ENCODE measurements at places on chromosomes 7 and 10.
A peak's percentile ranks its signal among the peaks of the same experiment; 100 is the strongest.

- no peak for DNase-seq
Measured at GRCh38 chr7:105295596-105296352, 92.9 kb downstream of the SRPK2 start.

DNA sequence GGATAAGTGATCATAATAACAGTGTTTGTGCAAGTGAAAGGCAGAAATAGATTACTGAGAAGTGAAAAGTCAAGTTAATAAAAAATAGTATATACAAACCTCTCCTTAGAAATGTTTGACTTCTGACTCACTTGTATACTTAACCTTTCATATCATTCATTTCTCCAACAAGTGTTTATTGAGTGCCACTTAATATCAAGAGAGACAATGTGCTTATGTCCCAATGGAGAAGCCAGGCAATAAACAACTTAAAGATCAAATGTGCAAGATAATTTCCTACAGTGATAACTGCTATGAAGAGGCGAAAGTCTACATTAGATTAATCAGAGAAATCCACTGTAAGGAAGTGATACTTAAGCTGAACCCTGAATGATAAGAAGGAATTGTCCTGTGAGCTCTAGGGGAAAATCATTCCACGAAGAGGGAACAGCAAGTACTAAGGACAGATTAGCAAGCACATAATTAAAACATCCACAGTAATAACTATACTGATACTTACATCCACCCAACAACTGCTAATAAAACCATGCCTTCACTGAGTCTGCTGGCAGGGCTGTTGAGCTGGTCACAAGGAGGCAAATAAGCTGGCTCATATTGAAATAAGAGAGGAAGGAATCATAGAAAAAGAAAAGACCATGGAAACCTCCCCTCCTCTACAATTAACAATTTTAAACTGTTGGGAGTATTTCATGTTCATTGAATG is 203.5 kb downstream of the CTNNA3 start:
- no peak for DNase-seq

GRCh38 chr10:28587270-28587969 is 54.5 kb downstream of the WAC start:
- DNase-seq: peak; percentile 90

DNA sequence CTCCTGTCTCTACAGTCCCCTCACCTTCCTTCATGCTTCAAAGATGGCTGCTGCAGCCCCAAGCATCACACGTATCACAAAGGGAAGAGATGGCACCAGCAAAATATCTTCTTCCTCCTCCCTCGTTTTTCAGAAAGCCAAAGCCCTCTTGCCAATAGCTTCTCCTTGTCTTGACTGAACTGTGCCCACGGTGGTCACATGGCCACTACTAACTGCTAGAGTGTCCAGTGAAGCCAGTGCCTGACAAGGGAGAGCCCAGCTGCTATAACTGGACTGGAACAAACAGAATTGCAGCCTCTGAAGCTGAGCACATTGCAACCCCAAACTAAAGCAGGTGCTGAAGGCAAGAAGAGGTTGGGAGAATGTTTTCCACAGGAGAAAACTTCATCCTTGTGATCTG is 120.8 kb upstream of the RET start:
- DNase-seq: peak; percentile 55

DNA sequence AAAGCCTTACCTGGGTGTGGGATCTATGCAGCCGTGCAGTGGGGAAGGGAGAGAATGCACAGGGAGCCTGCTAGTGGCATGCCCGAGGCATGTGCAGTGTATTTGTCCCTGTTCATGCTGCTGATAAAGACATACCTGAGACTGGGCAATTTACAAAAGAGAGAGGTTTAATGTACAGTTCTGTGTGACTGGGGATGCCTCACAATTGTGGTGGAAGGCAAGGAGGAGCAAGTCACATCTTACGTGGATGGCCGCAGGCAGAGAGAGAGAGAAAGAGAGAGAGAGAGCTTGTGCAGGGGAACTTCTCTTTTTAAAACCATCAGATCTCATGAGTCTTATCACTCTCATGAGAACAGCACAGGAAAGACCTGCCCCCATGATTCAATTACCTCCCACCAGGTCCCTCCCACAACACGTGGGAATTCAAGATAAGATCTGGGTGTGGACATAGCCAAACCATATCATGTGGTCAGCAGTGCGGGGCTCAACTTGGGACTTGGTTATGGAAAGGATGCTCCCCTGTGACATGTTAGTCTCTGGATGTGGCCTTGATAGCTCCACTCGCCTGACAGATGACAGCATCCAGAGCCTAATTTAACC is 128.9 kb downstream of the DOCK1 start:
- DNase-seq: no peak

DNA sequence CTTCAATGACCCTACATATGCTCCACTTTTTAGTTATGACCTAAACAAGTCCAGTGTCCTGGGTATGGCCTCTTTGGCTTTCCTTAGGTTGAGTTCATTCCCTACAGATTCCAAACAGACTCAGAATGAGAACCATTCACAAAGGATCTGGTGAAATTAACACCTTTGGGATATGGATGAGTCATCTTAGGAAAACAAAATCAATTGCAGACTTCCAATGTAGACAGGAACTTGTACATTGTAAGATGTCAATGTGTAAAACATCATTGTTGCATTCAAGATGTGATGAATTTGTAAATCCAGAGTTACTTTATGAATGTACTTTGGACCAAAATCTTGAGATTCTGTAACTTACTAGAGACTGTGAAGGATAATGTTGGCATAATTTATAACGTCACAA is 43.4 kb upstream of the HECTD2 start:
- DNase-seq: no peak

DNA sequence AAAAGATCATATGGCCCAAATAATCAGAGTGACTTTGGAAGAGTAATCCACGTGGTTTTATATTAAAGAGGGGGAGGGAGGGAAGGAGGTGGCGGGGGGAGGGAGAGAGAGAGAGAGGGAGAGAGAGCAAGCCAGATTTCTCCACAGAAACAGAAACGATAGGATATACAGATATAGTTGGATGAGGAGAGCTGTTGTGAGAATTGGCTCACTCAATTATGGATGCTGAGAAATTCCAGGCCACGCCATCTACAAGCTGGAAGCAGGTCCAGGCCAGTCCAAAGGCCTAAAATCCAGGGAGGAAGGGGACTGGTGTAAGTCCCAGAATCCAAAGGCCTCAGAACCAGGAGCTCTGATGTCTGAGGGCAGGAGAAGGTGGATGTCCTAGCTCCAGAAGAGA is 75.5 kb downstream of the CXCL12 start:
- DNase-seq: no peak

GRCh38 chr10:6532321-6532720 is 47.8 kb downstream of the PRKCQ start:
- no peak for DNase-seq

All from inflammatory macrophage (primary cell).